ENCODE measurements at places on chromosomes 4 and X.

DNA sequence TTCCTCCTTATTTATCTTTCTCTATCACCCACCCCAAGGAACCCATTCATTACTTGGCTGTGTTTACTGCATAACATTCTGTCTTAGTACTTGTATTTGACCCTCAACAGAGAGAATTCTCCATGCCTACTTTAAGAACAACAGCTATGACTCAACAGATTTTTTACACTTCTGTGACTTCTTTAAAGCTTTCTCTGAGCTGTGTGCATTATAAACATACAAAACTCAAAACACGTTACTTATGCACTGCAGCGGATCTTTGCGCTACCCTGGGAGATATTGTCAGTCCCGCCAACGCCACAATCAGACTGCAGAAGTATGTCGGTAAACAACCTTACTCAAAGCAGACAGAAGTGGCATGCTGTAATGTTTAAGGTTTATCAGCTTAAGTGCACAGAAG is 35.1 kb downstream of the PRKX start:
- DNase-seq: no peak

DNA sequence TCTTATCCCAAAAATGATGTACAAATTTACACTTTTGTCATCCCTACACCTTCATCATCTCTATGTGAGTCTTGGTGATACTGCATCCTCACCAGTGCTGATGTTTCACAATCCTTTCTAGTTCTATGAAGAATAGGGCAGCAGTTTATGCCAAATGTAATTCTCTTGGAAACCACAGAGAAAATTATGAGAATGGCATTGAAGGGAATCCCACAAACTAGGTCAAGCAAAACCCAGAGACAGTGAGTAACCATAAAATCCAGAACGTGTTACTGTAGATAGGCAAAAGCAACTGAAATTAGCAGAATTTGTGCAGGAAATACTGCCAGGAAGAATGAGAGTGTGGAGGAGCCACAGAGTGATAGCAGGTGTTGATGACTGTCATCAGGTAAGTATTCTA is 24.5 kb downstream of the IL15 start:
- DNase-seq: no peak

DNA sequence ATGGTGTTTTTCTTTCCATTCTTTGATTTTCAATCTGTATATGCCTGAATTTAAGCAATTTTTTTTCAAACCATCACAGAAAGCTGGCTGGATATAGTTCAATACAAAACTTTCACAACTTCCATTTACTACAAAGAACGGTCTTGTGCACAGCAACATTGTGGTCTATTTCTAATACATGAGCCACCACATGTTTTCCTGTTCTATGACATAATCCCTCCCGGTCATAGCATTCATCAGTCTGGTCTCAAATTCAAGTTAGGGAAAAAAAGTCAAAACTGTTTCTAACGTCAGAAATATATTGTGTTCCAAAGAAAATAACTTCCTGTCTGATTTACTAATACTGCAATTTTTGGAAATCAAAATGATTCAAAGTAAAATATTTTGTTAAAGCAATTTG is 7.5 kb upstream of the CXCL6 start:
- no peak for DNase-seq

- no peak for DNase-seq
Measured at GRCh38 chr4:73477176-73477575, 4.4 kb upstream of the AFM start.

- no peak for DNase-seq
Measured at GRCh38 chrX:34839451-34839850, 103.1 kb upstream of the FAM47B start.

DNA sequence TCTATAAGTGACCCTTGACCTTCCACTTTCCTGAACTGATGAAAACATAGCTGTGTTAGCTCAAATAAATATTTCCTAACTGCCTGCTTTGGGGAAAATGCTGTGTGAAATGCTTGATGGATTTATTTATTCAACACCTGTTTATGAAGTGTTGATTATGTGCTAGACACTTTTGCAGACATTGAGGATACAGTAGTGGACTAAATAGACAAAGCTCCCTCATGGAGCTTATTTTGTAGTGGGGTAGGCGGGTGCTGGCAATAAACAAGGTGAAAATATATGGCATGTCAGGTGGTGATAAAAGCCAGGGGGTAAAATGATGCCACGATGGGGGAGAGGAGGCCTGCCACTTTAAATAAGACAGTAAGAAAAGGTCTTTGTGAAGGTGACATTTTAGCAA is 50.2 kb upstream of the TLR3 start:
- no peak for DNase-seq

DNA sequence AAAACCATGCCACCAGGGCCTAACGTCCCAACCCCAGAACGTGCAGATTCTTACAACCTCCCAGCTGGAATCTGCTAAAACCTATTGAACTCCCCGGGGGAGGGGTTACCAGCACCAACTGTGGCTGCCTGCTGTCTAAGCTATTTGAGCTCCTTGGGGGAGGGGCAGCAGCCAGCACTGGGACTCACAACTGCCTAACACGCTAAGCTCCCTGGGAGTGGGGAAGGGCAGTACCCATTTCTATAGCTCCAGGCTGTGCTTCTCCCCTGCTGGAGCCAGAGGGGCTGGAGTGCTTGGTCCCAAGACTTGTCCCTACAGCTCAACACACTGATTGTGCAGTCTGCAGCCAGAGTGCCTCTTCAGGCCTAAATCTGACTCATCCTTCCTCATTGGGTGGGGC is 459.8 kb upstream of the FGF16 start:
- no peak for DNase-seq

DNA sequence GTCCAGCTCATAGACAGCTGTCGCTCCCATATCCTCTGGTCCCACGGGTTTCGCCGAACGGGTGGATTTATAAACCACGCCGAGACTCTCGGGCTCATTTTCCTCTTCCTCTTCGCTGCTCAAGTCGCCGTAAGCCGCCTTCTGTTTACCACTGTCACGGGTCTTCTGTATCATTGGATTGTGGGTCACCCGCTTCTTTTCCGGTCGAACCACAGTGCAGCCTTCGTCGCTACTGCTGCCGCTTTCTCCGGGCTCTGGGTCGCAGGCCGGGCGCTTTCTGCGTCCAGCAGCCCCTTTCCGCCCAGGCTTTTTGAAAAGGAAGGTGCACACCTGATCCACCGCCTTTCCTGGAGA is 311 bp downstream of the RNF113A start:
- no peak for DNase-seq

- DNase-seq: peak; percentile 17
Measured at GRCh38 chr4:155667222-155667567, 547 bp downstream of the GUCY1A1 start.

GRCh38 chr4:136650541-136651277 is 881.6 kb downstream of the PCDH18 start:
- DNase-seq: no peak

DNA sequence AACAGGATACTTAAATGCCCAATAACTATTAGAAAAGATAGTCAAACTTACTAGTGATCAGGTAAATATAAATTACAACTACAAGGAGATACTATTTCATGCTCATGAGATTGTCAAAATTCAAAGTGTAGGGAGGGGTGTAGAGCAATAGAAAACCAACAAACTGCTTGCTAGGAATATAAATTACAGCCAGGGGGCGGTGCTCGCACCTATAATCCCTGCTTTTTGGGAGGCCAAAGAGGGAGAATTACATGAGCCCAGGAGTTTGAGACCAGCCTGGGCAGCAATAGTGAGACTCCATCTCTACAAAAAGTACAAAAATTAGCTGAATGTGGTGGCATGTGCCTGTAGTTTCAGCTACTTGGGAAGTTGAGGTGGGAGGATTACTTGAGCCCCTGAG is 556.5 kb upstream of the NR3C2 start:
- no peak for DNase-seq

DNA sequence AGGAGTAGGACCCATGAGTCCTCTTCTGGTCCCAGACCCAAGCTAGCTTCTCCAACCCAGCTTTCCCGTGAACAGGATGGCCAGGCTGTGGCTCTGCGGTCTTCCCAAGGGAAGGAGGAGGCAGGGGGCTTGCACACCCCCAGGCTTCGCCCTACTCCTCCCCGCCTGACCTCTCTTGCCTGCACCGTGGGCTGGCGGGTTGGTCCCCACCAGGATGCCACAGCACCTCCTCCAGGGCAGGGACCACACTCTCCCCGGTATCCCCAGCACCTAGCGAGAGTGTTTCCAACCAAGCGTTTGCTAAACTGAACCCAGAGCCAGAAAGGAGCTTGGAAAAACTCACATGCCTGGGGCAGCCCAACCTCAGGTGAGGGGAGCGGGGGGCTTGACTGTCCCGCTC is 9.0 kb upstream of the S100P start:
- DNase-seq: no peak

DNA sequence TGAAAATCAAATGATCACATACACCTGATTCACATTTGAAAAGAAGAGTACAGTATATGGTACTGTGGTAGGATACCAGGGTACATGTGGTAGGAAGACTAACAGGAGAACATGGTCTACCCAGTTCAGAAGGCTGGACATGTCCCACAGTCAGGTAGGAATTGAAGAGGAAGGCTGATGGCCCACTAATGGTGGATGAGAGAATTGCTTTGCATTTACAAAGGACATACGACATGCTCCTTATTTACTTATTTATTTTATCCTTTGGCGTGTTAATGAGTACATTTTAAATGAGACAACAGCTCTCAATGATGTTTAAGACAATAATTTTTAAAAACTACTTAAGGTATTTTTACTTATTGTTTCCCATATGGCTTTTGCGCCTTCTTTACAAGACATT is 106.7 kb upstream of the BMP2K start:
- DNase-seq: no peak

DNA sequence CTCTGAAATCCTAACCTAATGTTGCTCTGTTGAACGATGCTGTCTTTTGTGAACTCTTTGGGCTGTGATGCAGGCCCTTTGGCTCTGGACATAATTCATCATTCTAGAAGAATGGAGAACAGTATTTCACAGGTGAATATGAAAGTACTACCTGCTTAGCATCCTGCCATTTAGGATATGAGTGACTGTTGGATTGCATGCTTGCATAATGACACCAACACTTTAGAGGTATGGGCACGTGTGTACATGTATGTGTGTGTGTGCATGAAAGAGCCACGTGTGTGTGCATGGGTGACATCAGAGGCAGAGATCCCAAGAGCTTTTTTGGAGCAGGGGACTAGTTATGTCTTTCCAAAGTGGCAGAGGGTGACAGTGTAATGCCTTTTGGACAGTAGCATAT is 70.2 kb upstream of the ZNF518B start:
- DNase-seq: no peak

- DNase-seq: no peak
Measured at GRCh38 chr4:24529555-24529954, 54.8 kb downstream of the DHX15 start.

DNA sequence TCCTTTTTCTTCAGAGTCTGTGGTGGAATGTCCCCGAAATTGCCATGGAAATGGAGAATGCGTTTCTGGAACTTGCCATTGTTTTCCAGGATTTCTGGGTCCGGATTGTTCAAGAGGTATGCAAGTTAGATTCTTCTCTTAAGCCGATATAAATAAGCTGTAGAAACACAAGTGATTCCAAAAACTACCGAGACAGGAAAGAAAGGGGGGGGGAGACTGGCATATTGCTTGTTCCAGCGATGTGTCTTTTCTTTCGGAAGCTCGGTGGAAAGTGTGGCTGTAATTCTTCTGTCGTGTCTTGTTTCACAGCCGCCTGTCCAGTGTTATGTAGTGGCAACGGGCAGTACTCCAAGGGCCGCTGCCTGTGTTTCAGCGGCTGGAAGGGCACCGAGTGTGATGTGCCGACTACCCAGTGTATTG is 236.9 kb downstream of the DCTD start:
- no peak for DNase-seq

GRCh38 chr4:23135792-23136645 is 443.3 kb downstream of the GBA3 start:
- DNase-seq: peak; percentile 30

GRCh38 chrX:143788265-143788664 is 67.7 kb upstream of the SPANXN2 start:
- no peak for DNase-seq

GRCh38 chrX:50635162-50635561 is 164.5 kb upstream of the DGKK start:
- no peak for DNase-seq

GRCh38 chr4:14752341-14753046 is 249.8 kb upstream of the CPEB2 start:
- DNase-seq: no peak

DNA sequence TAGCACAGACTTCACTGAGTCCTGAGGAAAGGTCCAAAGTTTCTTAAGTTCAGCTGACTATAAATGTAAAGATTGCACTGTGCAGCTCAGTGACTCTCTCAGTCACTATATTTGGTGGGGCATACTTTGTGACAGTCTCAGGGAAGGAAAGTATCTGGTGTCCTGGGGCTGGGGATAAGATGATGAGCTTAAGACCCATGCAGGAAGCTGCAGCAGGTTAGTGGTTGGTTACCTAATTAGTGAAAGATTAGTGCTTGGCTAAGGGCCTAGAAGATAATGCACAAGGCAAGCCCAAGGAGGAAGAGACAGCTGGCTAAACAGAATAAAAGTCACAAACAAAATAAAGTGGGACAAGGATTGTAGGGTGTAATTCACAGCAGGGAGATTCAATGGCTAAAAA is 25.4 kb upstream of the SLITRK4 start:
- DNase-seq: no peak

- no peak for DNase-seq
Measured at GRCh38 chr4:158766434-158767044, 2.3 kb upstream of the FNIP2 start.

DNA sequence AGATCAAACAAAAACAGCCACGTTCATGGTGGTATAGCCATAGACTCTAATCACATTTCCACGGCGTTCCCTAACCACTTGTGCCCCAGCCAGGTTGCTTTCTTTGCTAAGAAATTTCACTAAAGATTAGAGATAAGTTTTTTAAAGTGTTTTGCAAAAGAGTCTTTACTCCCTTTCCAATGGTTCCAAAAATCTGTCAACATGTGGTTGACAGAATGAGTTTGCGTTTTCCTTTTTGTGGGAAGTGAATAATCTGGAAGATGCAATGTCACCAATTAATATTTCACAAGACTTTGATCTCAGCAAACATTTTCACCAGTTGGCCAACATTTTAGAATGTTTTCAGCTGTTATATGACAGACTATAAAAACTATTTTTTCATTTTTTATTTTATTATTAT is 35.3 kb downstream of the CXCL1 start:
- no peak for DNase-seq

Data from NCI-H1930 (cell line).